ENCODE measurements at places on chromosomes 2 and 18.

- no peak for DNase-seq
These were observed 917 bp upstream of the PRKAG3 start for GRCh38 chr2:218832520-218832919.

- no peak for DNase-seq
These were observed 522.3 kb downstream of the SOX11 start for GRCh38 chr2:6214471-6214870.

- no peak for DNase-seq
These were observed 148.9 kb upstream of the SLC39A10 start for GRCh38 chr2:195508139-195508455.

- DNase-seq, result no peak
These were observed 46.5 kb downstream of the ATIC start for GRCh38 chr2:215358312-215358845.

GRCh38 chr18:47794725-47795433 lies 135.6 kb downstream of the SMAD2 start:
- no peak for DNase-seq

DNA sequence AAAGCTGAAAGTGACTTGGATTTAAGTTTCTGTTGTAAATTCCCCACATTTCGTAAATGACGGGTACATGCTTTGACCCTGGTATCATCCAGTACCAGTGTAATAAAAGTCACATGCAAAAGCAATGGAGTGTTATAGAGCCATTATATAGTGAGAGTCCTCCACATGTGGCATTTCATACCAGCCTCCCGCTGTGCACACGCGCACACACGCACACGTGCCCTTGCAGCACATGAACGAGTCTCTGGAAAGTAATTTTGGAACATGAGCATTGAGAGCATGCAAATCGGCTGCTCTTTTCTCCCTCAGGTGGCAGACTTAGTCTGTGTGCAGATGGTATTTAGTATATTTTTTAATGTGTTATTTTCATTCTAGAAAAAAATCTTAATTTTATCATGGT lies 198.1 kb downstream of the ZNF407 start:
- DNase-seq, result no peak
